ENCODE measurements at places on chromosomes 11 and 22. TPM values are rescaled to one million over a fixed set of nuclear protein-coding genes. Genes with fewer than 3 reads are reported as not detected.

The CECR2 gene
- 27.9 TPM for polyA plus RNA-seq

The LMNTD2 gene
- 0.59 TPM for polyA plus RNA-seq

The DDX6 gene
- polyA plus RNA-seq = 68.5 TPM

The GLYATL2 gene
- 0.74 TPM for polyA plus RNA-seq

- no peak for DNase-seq
Observed at GRCh38 chr11:14566331-14567063, 46.3 kb upstream of the PSMA1 start.

GRCh38 chr22:41681616-41682015 is 7.1 kb downstream of the SNU13 start:
- DNase-seq = no peak

- DNase-seq = peak; percentile 58
Observed at GRCh38 chr11:92765965-92766371, 203.5 kb upstream of the MTNR1B start.

GRCh38 chr11:123587044-123587443 is 67.4 kb downstream of the SCN3B start:
- DNase-seq = no peak

- DNase-seq = no peak
Observed at GRCh38 chr11:111548525-111548924, 8.0 kb downstream of the LAYN start.

- DNase-seq = no peak
Observed at GRCh38 chr11:70324376-70325115, 54.1 kb downstream of the PPFIA1 start.
